ENCODE measurements at places on chromosomes 7 and 10.

DNA sequence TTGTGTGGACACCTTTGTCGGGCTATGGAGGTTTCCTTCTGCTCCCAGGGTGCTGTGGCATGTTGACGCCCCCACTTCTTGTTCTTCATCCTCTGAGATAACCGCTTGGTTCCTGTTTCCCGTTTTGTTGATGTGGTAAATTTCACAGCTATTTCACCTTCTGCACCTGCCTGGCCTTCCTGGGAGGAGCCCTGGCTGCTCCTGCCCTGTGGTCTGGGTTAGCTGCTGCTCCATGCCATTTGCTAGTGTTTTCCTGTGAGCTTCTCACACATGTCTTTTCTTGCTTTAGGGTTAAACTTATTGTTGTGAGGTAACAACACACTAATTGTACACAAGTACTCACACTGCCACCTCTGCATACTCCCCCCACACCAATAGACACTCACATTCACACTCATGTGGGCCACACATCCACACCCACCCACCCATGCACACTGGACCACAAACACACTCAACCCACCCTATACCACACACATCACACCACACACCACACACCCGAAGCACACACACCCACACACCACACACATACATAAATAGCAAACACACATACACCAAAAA, 46.5 kb upstream of the MSMB start:
- DNase-seq = no peak

- no peak for DNase-seq
Measured at GRCh38 chr10:79397575-79398303, 47.7 kb downstream of the ZCCHC24 start.

GRCh38 chr10:130775311-130775710, 536.2 kb downstream of the TCERG1L start:
- DNase-seq = no peak

DNA sequence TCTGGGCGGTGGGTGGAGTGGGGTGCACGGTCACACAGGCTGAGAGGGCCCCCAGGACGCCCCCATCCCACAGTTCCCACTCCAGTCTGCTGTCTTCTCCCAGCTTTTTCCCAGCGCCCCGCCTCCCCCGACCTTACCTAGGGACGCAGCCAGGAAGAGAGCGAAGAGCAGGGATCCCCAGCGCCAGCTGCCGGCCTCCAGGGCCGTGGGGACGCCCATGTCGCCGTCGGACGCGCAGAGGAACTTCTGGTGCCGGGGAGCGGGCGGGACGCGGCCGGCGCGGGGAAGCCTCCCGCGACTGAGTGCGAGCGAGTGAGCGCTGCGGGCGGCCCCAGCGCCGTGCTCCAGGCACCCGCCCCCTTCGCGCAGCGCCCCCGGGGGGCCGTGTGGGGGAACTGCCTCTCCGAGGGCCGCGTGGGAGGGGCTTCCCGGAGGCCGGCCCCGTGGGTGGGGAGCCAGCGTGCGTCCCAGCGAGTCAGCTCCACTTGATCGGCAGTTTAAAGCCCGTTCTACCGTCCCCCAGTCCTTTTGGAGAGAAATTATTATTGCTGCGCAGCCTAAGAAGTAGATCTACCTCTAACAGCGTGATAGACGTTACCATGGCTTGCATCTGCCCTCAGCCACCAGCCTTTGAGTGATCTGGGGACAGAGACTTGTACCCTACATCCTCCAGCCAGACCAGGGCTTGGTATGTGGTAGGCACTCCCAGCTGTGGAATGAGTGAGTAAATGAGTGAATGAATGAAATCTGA, at the start of gene VSIR:
TSS of gene VSIR (minus strand) at position 300 of the 751 bp plus-strand sequence. CDS start at position 219, 81 bp downstream.
- DNase-seq = peak; percentile 96

DNA sequence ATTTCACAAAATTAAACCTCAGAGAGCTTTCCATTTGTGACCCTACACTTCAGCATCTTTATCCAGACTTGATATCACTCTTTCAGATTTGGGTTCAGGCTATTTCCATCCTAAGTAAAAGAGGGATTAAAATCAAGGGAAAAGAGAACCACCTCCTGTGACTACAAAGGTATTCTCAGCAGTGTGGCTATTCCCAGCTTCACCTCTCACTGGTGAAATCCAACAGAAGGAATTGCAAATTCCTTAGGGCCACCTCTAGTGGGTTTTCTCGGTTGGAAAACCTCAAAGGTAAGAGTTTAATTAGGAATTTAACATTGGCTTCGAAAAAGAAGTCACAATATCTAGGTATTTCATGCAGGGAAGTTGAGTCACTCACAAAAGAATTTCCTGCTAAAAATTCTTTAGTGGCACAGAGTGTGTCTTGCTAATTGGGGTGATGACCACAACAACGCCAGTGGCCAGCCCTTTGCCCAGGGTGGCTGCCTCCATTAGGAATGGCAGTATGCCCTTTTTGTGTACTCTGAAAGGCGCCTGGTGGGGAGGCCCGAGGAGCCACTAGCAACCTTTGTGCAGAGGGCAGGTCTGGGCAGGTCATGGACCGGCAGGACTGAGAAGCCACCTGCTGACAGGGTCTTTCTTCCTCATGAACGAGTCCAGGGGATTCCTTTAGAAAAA, 52.2 kb downstream of the SEM1 start:
- no peak for DNase-seq

GRCh38 chr10:70354556-70354955, 27.9 kb downstream of the LRRC20 start:
- no peak for DNase-seq

GRCh38 chr7:140416560-140416959, 12.7 kb downstream of the RAB19 start:
- DNase-seq = no peak

DNA sequence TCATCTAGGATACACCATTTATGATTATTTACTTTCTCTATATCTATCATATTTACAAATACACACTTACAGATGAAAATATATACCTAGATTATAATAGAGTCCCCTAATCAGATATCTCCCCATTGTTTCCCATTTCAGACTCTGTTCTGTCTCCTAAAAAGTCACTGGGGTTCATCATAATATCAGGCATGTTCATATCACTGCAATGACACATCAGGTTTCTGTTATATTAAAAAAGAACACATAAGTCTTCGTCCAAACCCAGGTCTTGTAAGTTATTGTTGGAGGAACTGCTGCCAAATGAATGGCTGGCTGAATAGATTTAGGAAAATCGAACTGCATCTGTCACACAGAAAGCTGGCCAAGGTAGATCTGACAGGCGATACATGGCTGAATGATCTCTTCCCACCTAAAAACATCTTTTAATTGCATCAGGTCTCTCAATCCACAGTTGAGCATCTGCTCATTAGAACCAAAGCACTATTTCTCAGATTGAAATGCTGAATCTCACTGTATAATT, 178.7 kb downstream of the CACNA2D1 start:
- DNase-seq = no peak

GRCh38 chr10:3486346-3487065, 298.5 kb downstream of the KLF6 start:
- no peak for DNase-seq

- no peak for DNase-seq
Measured at GRCh38 chr10:101580486-101581399, 7.3 kb downstream of the POLL start.

DNA sequence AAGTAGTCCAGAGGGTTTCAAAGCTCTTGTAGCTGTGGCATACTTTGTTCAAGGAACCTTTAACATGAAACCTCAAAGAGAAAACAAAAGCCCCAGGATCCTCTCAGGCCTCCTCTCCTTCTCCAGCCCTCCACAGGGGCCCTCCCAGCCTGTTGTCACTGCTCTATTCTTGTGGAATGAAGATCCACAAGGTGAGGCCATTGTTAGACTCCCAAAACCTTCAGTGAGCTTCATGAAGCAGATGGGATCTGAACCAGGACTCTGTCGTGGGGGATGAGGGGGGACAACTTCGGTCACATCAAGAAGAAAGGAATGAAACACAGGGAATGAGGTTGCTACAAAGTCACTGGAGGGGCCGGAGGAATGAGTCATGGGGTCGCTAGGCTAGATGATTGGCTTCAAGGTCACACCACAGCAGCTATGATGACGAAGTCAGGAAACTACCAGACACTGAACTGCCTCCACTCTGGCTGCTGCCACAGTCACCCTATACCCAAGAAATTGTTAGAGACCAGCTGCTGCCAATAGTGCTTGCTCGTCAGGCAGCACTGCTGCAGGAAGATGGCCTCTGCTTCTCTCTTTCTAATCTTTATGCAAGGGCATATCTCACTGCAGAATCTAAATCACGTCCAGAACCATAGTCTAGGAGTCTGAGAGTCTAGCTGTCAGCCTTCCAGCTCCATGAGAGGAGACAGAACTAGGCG, 208.8 kb downstream of the HIBADH start:
- no peak for DNase-seq

- DNase-seq = no peak
Measured at GRCh38 chr7:148624735-148625134, 34.2 kb downstream of the C7orf33 start.

DNA sequence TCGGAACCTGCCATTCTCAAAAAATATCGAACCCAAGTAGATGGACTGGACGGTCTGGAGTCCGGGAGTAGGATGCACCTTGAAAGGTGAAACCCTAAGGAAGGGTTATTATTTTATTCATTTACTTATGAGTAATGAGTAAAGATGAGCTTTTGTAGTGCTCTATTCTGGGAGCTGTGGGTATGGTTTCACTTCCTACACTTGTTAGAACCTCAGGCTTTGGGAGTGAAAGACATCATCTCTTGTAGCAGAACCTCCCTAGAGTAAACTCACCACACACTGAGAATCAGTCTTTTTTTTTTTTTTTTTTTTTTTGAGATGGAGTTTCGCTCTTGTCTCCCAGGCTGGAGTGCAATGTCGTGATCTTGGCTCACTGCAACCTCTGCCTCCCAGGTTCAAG, 389.4 kb upstream of the AUTS2 start:
- no peak for DNase-seq
